Astrocyte (in vitro differentiated cells and primary cell): ENCODE measurements at places on chromosomes 7 and 10. TPM values are rescaled to one million over a fixed set of nuclear protein-coding genes. Genes with fewer than 3 reads are reported as not detected.
A peak's percentile ranks its signal among the peaks of the same experiment; 100 is the strongest.

GRCh38 chr10:43749145-43749576 is 100.5 kb upstream of the ZNF32 start:
- H3K4me3 ChIP-seq: no peak overlapping the region
- H3K4me1 ChIP-seq: no peaks in the 10 kb centered on the region
- H3K27me3 ChIP-seq: no peaks in the 10 kb centered on the region
- H3K27ac ChIP-seq: no peak overlapping the region
- H3K36me3 ChIP-seq: no peaks in the 10 kb centered on the region
- DNase-seq: no peak

DNA sequence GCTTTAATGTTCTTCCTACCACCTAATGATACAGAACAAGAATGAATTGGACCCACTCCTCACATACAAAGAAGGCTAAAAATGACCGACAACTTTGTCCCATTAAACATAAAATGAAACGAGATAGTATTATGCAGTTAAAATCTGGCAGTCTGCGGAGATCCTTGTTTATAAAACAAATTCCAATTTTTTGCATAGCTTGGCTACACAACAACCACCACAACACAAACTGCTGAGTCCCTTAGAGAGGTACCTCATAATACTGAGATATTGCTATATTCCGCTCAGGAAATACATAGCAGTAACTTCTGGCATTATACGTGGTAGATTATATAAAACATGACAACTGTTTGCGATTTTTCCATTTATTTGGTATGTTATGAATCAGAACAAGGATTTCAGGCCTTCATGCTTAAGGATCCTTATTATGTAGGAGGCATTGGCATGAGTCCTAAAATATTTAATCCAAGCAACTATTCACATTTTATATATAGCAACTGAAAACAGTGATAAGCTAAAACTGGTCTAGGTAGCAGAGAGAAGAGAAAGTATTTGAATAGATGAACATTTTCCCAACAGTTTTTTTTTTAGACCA is 96.0 kb downstream of the ANK3 start:
- no peak overlapping the region for H3K27ac ChIP-seq
- no peaks in the 10 kb centered on the region for H3K36me3 ChIP-seq
- H3K4me3 ChIP-seq: no peak overlapping the region
- no peaks in the 10 kb centered on the region for H3K27me3 ChIP-seq

LBX1 gene
- total RNA-seq: not detected in 2 replicates

DNA sequence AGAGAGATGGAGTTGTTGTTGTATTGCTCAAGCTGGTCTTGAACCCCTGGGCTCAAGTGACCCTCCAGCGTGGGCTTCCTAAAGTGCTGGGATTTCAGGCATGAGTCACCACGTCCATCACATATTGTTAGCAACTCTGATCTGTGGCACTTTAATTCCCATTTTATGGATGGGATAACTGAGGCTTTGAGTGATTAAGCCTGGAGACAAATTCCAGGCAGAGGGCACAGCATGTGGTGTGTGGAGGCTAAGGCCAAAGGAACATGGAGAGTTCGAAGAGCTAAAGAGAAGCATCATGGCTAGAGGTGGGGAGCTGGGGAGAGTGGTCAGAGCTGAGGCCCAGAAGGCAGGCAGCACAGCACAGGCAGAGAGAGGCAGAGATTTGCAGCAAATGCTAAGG is 458.4 kb downstream of the XPNPEP1 start:
- no peak overlapping the region for H3K4me3 ChIP-seq
- H3K27ac ChIP-seq: no peak overlapping the region
- no peaks in the 10 kb centered on the region for H3K27me3 ChIP-seq
- no peaks in the 10 kb centered on the region for H3K4me1 ChIP-seq
- DNase-seq: no peak

DRGX gene
- not detected in 2 replicates for total RNA-seq

DNA sequence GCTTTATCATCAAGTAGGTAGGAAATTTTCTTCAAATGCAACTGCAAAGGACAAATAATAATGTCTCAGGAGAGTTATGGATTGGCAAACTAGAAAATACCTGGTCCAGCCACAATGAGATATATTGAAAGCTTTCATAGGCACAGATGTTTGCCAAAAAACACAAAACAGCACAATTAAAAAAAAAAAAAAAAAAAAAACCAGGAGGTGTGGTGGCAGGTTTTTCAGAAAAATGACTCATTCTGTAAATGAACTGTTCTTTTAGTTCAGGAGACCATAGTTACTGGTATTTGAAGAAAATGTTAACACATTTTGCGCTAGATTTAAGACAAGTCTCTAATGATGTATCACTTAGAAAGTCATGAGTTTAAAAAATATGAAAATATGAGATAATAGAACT is 55.0 kb upstream of the JCAD start:
- DNase-seq: no peak
- no peak overlapping the region for H3K4me3 ChIP-seq
- H3K36me3 ChIP-seq: no peaks in the 10 kb centered on the region
- H3K27ac ChIP-seq: no peak overlapping the region
- peaks cover 9% of the 10 kb centered on the region for H3K27me3 ChIP-seq
- peaks cover 11% of the 10 kb centered on the region for H3K4me1 ChIP-seq

GRCh38 chr7:105151152-105151551 is 137.1 kb downstream of the KMT2E start:
- H3K36me3 ChIP-seq: peaks cover 4% of the 10 kb centered on the region
- no peaks in the 10 kb centered on the region for H3K27me3 ChIP-seq
- H3K4me1 ChIP-seq: peaks cover 7% of the 10 kb centered on the region
- no peak for DNase-seq
- H3K27ac ChIP-seq: no peak overlapping the region
- no peak overlapping the region for H3K4me3 ChIP-seq

DNA sequence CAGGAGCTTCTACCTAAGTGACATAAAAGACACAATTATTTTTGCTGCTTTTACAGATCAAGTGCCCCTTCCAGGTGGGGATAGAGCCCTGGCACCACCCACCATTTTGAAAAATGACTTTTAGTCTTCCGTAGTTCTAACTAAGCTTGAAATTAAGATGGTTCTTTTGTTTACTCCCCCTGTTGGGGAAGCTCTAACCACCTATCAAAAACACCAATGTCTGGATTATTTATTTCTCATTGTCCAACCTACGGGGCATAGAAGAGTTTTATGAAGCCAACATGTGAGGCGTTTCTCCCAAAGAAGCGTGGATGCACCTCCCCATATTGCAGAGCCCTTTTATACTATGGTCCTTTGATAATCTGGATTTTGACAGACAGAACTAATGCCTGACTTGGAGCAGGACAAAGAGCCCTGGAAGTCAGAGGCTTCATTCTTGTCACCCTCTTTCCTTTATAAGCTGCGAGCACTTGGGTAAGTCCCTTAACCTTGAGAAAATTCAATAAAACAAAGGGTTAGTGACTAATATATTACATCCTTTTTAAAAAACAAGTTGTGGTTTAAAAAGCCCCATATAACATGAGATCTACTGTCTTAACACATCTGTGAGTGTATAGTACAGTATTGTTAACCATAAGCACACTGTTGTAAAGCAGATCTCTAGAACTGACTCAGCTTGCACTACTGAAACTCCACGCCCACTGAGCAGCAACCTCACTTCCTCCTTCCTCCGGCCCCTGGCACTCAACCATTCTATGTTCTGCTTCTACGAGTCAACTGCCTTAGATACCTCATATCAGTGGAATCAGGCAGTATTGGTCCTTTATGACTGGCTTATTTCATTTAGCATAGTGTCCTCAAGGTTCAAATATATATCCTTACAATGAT is 67.5 kb downstream of the ATXN7L1 start:
- no peak overlapping the region for H3K4me3 ChIP-seq
- no peaks in the 10 kb centered on the region for H3K36me3 ChIP-seq
- no peaks in the 10 kb centered on the region for H3K27me3 ChIP-seq
- peaks cover 22% of the 10 kb centered on the region for H3K4me1 ChIP-seq
- DNase-seq: peak; percentile 48

ATG9B gene
- 1.8 and 2.2 TPM in 2 replicates for total RNA-seq

PCBD1 gene
- 48.5 and 54.6 TPM in 2 replicates for total RNA-seq

DNA sequence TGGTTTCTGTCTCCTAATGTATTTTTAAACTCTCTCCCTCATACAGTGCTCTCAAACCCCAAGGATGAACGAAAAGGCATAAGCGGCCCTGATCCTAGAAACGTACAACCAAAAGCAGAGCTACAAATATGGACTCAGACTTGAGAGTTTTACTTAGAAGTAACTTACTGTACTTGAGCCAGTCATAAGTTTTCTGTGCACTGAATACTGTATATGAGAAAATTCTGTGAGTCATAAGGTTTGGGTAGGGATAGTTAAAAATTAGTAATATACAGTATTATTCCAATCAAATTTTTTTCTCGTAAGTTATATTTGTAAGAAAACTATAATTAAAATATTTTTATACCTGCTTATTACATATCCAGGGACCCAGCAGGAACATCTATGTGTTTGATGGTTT is 5.9 kb upstream of the ASL start:
- no peak overlapping the region for H3K4me3 ChIP-seq
- DNase-seq: no peak
- no peaks in the 10 kb centered on the region for H3K27me3 ChIP-seq
- H3K27ac ChIP-seq: no peak overlapping the region
- no peaks in the 10 kb centered on the region for H3K36me3 ChIP-seq

H2BK1 gene
- total RNA-seq: not detected in 2 replicates

DNA sequence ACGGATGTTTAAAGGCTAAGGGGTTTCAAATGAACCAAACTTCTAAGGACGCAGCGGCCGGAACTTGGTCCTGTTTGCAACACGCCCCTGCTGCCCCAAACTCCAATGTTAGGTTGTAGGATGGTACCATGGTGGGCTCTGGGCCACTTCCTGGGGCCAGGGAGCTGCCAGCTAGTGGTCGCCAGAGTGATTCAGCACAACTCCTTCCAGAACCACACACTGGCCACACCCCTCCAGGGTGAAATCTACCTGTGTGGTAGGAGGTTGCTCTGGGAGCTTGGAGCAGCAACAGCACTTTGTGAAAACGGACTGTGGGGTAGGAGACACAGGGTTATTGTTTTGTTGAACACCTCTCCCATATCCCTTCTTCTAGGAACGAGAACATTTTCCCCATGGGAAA is 161.1 kb downstream of the FANK1 start:
- H3K4me3 ChIP-seq: no peak overlapping the region
- no peak overlapping the region for H3K27ac ChIP-seq
- DNase-seq: no peak
- H3K27me3 ChIP-seq: no peaks in the 10 kb centered on the region
- peaks cover 10% of the 10 kb centered on the region for H3K36me3 ChIP-seq

DNA sequence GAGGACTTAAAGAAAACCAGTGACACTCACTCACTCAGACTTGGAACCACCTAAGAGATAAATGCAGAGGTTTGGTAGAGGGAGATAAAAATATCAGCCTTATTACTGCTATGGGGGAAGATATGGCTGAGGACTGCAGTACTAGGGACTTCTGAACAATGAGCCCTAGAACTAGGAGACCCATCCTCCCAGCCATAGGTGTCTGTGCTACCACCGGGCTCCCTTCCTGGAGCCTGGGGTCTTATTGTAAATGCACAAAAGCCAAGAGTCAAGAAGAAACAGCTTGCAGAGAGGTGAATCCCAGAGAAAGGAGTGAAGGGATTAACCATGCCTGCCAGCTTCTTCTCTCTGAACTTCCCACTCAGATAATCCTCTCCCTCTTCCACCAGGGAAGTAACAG is 108.3 kb upstream of the AKR1E2 start:
- H3K27me3 ChIP-seq: no peaks in the 10 kb centered on the region
- H3K36me3 ChIP-seq: no peaks in the 10 kb centered on the region
- DNase-seq: no peak
- no peak overlapping the region for H3K27ac ChIP-seq

GRCh38 chr7:20350518-20350951 is 19.8 kb downstream of the ITGB8 start:
- H3K36me3 ChIP-seq: no peaks in the 10 kb centered on the region
- H3K4me1 ChIP-seq: peaks cover 26% of the 10 kb centered on the region
- peak; percentile 42 for DNase-seq
- peak overlapping the region; percentile 1 for H3K27ac ChIP-seq
- H3K27me3 ChIP-seq: no peaks in the 10 kb centered on the region

DNA sequence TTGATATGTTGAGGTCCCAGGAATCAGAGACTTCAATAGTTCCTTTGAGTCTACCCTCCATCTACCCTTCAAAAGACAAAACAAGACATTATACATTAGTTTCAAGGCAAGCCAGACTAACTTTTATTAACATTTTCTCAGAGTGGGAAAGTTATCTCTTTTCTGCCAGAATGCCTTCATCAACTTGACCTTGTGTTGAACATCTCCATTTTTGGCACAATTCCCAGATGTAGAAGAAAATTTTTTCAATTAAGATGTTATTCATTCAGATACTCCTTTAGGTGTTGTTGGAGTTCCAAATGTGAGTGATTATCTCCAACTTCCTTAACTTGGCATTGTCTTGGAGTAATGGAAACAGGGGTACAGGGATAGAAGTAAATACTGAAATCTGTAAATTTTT is 59.1 kb downstream of the NRF1 start:
- no peak overlapping the region for H3K4me3 ChIP-seq
- DNase-seq: peak; percentile 20
- H3K4me1 ChIP-seq: no peaks in the 10 kb centered on the region
- no peaks in the 10 kb centered on the region for H3K27me3 ChIP-seq
- H3K36me3 ChIP-seq: peaks cover 3% of the 10 kb centered on the region
- no peak overlapping the region for H3K27ac ChIP-seq

DNA sequence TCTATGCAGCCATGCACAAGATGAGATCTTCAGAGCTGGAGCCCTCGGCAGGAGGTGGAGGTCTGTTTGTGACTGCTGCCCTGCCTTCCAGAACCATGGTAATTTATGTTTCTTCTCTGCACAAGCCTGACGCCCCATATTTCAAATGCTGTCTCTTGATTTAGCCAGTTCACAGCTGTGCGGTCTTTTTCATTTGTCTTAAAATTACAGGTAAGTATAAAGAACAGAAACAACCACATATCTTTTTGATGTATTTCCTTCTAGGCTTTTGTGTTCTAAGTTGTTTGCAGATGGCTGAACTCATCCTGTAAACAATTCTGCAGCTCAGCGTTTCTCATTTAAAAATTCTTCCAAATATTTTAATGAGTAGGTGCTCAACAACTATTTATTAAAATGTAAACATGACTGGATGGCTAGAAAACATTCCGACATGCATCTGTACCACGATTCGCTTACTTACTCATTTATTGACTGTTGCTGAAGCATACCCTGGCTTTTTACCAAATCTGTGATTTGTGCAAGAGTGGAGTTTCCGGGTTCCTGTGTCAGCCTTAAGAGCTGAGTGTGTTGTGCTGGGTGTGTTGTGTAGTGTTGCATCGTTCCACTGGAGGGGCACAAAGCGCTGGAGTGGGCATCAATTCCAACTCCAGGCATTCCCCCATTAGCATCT is 58.9 kb downstream of the PIP4K2A start:
- no peak overlapping the region for H3K27ac ChIP-seq
- peaks cover 6% of the 10 kb centered on the region for H3K4me1 ChIP-seq
- peak; percentile 50 for DNase-seq
- no peak overlapping the region for H3K4me3 ChIP-seq

PAX4 gene
- not detected in 2 replicates for total RNA-seq

ACTL6B gene
- not detected in 2 replicates for total RNA-seq

AKR1C2 gene
- total RNA-seq: 0.41 TPM in 1 of 2 replicates, not detected in the other

GRCh38 chr7:27187475-27188385 is 2.7 kb upstream of the HOXA11 start:
- no peak for DNase-seq
- no peak overlapping the region for H3K27ac ChIP-seq
- peaks cover 97% of the 10 kb centered on the region for H3K27me3 ChIP-seq
- H3K36me3 ChIP-seq: no peaks in the 10 kb centered on the region
- H3K4me3 ChIP-seq: no peak overlapping the region

- no peak for DNase-seq
- no peak overlapping the region for H3K4me3 ChIP-seq
- no peaks in the 10 kb centered on the region for H3K36me3 ChIP-seq
- H3K4me1 ChIP-seq: peaks cover 42% of the 10 kb centered on the region
These were observed 72.3 kb downstream of the AMZ1 start for GRCh38 chr7:2760098-2760889.
